ENCODE measurements at places on chromosomes 6 and 20. TPM values are rescaled to one million over a fixed set of nuclear protein-coding genes. Genes with fewer than 3 reads are reported as not detected.

SLC22A16 gene
- not detected for total RNA-seq

GRCh38 chr20:13681248-13682125, 42.8 kb upstream of the TASP1 start:
- no peak for DNase-seq

DNA sequence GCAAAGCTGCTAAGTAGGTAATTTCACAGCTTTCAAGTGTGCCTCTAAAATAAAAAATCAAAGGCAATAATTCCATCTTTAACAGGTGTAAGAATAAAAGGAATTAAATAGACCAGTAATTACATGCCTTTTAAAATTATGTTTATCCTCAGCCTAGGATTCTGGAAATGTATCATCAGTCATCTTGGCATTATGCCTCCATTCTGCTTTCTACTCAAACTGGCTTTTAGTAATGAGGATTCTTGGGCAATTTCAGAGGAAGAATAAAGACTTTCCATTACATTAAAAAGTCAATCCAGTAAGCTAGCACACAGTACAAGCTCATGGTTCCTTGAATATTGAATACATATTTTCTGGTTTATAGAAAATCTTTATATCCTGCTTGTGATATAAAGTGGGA, 44.7 kb downstream of the GSTA2 start:
- no peak for DNase-seq

- no peak for DNase-seq
Observed at GRCh38 chr6:56549014-56549413, 93.7 kb downstream of the DST start.

GRCh38 chr6:12608874-12609273, 107.7 kb upstream of the PHACTR1 start:
- no peak for DNase-seq

- DNase-seq: no peak
Observed at GRCh38 chr6:5745081-5745480, 261.6 kb downstream of the NRN1 start.

- no peak for DNase-seq
Observed at GRCh38 chr20:33773412-33774089, 37.6 kb upstream of the CHMP4B start.

- DNase-seq: no peak
Observed at GRCh38 chr6:144302701-144303372, 17.7 kb downstream of the UTRN start.

GRCh38 chr6:169502445-169502844, 199.4 kb downstream of the WDR27 start:
- DNase-seq: no peak

GRCh38 chr6:16204653-16205376, 33.6 kb upstream of the GMPR start:
- DNase-seq: no peak

DNA sequence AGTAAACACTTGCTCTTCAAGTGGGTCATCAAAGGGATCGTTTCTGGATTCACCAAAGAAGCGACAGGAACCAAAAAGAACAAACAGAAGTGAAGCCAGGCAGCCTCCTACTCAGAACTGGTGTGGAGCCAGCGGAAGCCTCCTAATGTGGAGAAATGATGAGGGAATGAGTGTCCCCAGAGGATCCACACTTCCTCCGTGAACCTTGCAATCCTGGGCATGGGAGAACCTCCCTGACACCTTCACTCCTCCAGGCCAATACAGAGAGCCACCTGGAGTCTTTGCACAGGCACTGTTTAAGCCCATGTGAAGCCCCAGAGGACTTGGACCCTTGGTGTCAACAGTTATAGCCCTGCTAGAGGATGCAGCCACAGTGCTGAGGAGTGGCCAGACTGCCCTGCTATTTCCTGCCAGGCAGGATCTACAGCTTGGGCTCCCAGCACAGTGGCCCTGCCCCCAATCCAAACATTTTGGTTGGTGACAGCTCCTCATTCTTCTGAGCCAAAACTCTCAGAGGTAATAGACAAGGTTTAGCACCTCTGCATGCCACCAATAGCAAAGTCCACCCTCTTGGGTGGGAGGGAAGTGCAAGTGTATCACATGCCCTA, 23.2 kb upstream of the SERINC1 start:
- DNase-seq: no peak

- DNase-seq: no peak
Observed at GRCh38 chr6:72324591-72324990, 297.3 kb upstream of the KCNQ5 start.

DNA sequence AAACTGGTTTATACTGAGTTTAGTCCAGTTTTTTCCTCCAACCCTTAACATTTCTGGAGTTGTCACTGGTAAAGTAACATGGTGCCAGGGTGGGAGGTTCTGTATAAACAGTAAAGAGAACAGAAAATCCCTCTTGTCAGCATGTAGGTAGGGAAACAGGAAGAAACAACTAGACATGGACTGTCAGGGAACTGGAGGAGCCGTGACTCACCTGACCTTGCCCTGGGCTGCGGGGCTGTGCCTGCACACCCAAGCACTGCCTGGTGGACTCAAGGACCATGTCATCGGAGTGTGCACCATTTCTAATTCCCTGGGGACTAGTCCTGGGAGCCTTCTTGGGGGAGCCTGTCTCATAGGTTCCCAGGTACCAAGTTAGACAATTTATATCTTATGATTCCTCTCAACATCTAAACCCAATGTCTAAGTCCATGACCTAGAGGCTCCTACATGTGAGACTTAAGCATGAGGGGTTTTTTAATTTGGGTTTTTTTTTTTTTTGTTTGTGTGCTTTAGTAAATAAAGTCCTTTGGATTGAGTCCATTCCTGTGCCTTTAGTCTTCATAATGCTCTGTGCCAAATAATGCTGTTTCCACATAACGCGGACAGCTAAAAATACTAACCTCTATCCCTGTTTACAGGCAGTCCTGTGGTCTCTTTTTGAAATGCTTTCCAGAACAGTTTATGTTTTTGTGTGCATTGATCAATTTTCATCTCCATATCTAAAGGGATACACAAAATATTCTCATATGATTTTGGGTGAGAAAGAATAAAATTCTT, 136.9 kb upstream of the SUPT3H start:
- DNase-seq: no peak

DNA sequence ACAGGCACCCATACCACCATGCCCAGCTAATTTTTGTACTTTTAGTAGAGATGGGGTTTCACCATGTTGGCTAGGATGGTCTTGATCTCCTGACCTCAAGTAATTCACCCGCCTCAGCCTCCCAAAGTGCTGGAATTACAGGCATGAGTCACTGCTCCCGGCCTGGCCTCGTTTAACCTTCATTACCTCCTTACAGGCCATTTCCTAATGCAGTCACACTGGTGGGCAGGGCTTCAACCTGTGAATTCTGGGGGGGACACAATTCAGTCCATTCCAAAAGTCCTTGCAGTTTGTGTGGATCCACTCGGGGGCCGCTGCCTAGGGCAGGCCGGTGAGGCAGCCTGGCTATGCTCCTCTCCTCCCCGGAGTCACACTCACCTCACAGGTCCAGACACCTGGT, 112.4 kb upstream of the SNX9 start:
- DNase-seq: no peak

GRCh38 chr20:42493001-42493400, 696.7 kb downstream of the PTPRT start:
- no peak for DNase-seq

GRCh38 chr6:37115236-37115895, 54.6 kb upstream of the PIM1 start:
- DNase-seq: no peak

GRCh38 chr6:47665112-47665511, 33.3 kb upstream of the ADGRF4 start:
- no peak for DNase-seq

DNA sequence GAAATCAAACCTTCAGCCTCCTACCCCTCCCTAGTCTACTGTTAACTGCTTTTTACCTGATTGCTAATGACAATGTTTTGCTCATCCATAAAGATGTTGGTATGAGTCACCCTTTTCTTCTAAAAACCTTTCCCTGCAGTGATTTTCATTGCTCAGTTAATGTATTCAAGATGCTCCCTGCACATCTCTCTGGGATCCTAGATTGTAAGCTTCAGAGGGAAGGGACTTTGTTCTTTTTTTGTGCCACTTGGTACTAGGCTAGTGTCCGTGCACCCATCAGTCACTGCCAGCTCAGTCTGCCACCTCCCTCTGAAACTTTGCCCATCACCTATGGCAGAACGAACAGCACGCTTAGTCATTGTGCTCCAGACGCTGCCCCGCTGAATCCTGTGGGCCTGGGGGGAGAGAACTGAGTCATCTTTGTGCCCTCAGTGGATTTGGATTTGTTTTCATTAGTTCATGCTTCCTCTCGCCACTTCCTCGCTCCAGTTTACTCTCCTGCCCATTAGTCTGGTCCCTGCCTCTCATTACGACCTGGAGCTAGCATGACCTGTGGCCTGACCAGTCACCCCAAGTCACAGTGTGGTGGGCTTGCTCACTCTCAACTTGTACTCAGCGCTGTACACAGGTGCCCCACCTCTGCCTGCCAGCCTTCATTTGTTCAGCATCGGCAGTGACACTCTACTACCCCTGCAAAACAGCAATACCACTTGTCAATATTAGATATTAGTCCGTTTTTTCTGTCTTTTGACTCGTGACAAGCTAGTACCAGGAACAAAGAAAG, 78.0 kb upstream of the TMEM181 start:
- no peak for DNase-seq

DNA sequence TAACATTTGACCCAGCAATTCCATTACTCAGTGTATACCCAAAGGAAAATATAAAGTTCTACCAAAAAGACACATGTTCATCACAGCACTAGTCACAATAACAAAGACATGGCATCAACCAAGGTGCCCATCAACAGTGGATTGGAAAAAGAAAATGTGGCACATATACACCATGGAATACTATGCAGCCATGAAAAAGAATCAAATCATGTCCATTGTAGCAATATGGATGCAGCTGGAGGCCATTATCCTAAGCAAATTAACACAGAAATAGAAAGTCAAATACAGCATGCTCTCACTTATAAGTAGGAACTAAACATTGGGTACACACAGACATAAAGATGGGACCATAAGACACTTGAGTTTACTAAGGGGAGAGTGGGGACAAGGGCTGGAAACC, 441.9 kb upstream of the ID4 start:
- no peak for DNase-seq

- no peak for DNase-seq
Observed at GRCh38 chr6:118319894-118320649, 228.0 kb upstream of the PLN start.

GRCh38 chr6:39841291-39841690, 49.1 kb downstream of the DAAM2 start:
- no peak for DNase-seq

GRCh38 chr6:146915671-146916127, 288.5 kb upstream of the STXBP5 start:
- no peak for DNase-seq

GRCh38 chr20:51379601-51380341, 162.7 kb downstream of the NFATC2 start:
- DNase-seq: no peak

DNA sequence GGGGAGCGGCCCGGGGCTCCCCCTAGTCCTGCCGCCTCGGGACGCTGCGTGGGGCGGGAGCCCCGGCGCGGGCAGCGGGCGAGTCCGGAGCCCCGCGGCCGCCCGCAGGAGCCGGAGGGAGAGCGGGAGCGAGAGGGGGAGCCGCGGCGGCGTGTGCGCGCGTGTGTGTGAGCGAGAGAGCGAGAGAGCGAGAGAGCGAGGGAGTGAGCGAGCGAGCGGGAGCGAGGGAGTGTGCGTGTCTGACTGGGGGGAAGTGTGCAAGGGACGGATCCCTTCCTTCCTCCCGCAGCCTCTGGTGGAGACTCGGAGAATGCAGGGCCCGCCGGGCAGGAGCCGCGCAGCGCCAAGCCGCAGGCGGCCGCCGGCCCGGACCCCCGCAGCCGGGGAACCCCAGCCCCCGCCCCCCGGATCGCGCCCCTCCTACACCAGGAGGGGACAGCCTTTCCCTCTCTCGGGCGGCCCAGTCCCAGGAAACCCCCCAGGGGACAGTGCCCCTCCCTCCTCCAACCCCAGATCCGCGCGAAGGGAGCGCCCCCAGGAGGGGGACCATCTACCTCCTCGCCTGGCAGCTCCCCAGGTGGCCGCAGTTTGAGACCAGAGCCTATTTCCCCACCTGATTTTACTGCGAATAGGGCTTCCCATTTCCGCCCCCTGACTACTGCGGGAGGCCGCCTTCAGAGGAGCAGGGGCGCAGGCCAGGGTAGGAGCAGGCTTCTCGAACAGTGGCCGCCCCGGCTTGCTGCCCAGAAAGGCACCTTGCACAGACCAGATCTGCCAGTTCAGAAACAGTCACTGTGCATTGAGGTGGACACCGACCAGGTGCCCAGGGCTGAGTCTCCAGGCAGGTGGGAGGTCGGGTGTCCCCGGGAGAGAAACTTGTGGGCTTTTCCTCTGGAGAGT, at the start of gene CDH22:
Gene CDH22, minus strand, starts transcription at position 241 of the 900 bp plus-strand sequence. CDS start 57,204 bp downstream, outside the sequence.
- DNase-seq: peak; percentile 80

- no peak for DNase-seq
Observed at GRCh38 chr6:101705866-101706265, 312.4 kb downstream of the GRIK2 start.

Measured in frontal cortex (tissue), 4 donors.